CD4-positive, alpha-beta T cell treated with Interleukin-15 for 4 hours (primary cell): ENCODE measurements at places on chromosomes 12 and 14.

- no peak for DNase-seq
Observed at GRCh38 chr14:68231898-68232297, 412.3 kb downstream of the RAD51B start.

GRCh38 chr12:46725332-46725731 is 100.5 kb downstream of the SLC38A4 start:
- no peak for DNase-seq

DNA sequence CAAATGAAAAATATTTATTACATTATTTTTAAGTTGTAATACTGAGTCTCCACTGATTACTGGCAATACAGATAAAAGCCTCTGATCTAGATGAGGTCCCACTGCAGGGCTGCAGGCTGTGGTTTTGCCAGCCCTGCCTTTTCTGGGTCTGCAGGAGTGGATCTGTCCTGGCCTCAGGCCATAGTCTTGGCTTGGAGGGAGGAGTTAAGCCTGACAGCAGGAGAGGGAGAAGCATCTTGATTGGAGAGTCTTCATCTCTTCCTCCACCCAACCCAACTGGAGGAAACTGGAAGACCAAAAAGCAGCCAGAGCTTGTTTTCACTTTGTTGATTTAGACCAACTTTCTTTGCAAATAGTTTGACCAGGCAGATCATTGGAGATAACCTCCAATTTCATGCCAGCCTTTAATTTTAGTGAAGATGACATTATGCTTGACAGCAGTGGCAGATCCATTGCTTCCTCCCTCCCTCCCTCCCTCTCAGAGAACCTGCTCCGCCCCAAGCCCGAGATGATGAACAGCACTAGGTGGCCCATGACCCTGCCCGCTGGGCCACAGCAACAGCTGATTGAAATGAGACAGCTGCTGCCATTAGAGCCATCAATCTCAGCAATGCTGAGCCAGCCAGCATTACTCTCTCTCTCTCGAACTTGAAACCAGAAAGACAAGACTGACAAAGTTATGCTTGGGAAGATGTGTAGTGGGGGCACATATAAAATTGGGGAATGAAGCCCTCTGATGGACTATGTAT is 222.4 kb downstream of the GLT1D1 start:
- DNase-seq, result no peak

GRCh38 chr14:22614240-22614799 is 16.2 kb downstream of the ABHD4 start:
- no peak for DNase-seq

GRCh38 chr12:65662590-65662989 is 161.7 kb upstream of the HMGA2 start:
- DNase-seq, result no peak

DNA sequence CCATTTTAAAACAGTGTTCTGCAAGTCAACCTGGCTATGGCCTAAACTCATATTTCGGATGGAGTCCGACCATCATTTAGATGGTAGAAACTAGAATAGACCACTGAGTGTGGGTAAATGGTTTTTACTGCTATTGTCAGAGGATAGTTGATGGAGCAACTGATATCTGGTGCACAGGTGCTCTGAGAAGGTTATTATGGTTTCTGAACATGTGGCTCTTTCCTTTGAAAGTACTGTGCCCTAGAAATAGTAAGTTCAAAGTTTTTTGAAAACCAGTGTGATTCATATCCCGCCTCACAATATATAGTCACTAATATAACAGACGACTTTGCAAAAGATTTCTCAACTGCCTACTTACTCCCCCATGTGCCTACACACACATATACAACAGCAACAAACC is 64.4 kb upstream of the BTG1 start:
- peak; percentile 67 for DNase-seq

GRCh38 chr14:102086972-102087761 is at the start of gene HSP90AA1:
Gene HSP90AA1, minus strand, starts transcription at chr14:102087044. Its CDS starts 666 bp downstream, at chr14:102086378.
- peak; percentile 95 for DNase-seq

DNA sequence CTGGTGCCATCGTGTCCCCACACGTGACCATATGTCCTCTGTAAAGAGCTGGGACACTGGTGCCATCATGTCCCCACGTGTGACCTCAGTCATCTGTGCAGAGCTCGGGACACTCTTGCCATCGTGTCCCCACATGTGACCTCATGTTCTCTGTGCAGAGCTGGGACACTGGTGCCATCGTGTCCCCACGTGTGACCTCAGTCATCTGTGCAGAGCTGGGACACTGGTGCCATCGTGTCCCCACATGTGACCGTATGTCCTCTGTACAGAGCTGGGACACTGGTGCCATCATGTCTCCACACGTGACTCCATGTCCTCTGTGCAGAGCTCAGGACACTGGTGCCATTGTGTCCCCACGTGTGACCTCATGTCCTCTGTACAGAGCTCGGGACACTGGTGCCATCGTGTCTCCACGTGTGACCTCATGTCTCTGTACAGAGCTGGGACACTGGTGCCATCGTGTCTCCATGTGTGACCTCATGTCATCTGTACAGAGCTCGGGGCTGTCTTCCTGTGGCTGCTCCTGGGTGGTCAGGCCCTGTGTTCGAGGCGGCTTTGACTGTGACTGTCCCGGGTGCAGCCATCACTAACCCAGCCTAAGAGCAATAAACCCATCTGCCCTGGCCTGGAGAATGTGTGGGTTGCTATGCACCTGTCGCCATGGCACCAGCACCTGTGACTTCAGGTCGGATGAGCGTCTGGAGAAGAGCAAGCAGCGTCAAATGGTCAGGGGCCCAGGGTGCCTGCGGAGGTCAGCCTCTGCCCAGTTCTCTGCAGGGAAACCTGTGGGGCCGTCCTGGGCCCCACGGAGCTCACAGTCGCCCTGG is 334.4 kb downstream of the ADGRD1 start:
- DNase-seq, result no peak

GRCh38 chr14:92427096-92427495 is 86.5 kb upstream of the RIN3 start:
- no peak for DNase-seq

DNA sequence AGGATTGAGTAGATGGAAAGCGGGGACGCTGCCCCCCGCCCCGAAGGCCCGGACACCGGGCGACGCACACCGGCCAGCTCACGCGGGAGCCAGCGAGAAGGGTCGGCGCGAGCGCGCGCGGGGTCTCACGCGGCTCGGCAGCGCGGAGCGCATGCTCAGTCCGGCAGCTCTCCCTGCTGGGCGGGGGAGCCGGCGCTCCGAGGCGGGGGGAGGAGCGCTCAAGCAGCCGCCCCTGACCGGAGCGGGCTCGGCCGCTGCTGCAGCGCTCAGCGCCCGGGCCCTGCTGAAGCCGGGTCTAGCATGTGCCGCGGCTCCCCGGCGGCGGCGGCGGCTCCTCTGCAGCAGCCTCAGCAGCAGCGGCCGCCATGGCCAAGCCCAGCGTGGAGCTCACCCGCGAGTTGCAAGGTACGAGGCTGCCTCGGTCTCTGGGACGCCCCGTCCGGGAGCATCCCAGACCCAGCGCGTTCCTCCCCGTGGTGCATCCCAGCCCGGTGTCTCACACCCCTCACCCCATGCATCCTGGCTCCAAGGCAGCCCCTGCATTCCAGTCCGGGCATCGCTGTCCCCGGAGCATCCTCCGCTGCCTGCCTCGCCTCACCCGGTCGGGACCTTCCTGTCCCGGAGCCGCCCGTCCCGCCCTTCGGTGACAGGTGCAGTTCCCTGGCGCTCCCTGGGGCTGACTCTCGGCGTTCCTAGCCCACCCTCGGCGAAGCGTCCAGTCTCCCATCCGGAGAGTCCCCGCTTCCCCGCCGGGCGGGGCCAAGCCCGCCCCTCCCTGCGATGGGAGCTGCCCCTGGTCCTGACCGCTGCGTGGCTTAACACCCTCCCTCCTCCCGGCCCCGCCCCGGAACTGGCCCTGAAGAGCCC is at the start of gene CARMIL3:
Gene CARMIL3 (plus strand): TSS at position 221 of the 867 bp plus-strand sequence. CDS start 145 bp downstream, at position 366.
- DNase-seq, result peak; percentile 64

- DNase-seq, result no peak
Observed at GRCh38 chr14:94643316-94644101, 31.3 kb downstream of the SERPINA3 start.

- no peak for DNase-seq
Observed at GRCh38 chr12:40559865-40560264, 132.4 kb upstream of the CNTN1 start.

GRCh38 chr12:78938341-78939084 is 73.9 kb downstream of the SYT1 start:
- DNase-seq, result no peak

DNA sequence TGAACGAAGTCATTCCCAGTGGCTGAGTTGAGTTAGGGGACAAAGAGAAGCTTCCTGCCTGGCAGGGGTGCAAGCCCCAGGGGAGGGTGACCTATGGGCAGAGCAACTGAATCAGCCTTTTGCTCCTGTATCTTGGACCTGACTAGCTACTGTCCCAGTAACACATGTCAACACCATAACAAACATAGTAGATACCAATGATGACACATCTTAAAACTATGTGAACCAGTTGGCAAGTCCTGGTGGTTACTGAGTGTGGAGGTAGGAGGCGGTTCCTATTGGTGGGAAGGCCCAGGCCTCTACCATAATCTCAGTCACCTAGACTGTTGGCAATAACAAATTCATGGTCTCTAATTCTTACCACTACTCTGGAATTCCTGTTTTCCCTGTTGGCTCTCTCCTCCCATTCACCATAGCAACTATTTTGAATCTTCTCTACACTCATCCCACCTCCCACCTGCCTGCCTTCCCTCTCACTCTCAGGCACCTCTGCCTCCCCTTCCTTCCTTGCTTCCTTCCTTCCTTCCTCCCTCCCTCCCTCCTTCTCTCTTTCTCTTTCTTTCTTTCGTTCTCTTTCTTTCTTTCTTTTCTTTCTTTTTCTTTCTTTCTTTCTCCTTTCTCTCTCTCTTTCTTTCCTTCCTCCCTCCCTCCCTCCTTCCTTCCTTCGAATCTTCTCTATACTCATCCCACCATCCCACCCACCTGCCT is 8.1 kb upstream of the P2RX7 start:
- DNase-seq, result peak; percentile 18

DNA sequence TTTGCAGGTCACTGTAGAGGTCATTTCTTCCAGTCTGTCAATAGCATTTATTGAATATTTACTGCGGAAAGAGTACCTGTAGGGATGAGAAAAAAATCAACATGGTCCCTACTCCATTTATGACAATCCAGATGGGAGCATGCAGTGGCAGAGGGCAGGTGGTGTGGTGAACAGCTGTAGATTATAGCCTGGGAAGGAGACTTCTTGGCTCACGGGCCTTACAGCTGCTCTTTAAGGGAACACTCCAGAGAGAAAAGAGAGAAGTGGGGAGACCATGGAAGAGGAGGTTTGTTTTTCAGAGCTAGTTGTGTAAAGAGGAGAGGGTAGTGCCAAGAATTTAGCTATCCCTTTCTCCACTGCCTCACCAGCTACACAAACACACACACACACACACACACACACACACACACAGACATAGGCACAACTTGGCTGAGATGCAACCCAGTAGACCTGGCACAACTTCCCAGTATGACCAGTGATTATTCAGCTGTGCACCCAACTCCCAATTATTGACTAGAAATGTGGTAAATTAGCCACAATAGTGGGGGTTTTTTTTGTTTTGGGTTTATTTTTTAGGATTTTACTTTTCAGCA is 41.0 kb downstream of the GPHB5 start:
- no peak for DNase-seq

DNA sequence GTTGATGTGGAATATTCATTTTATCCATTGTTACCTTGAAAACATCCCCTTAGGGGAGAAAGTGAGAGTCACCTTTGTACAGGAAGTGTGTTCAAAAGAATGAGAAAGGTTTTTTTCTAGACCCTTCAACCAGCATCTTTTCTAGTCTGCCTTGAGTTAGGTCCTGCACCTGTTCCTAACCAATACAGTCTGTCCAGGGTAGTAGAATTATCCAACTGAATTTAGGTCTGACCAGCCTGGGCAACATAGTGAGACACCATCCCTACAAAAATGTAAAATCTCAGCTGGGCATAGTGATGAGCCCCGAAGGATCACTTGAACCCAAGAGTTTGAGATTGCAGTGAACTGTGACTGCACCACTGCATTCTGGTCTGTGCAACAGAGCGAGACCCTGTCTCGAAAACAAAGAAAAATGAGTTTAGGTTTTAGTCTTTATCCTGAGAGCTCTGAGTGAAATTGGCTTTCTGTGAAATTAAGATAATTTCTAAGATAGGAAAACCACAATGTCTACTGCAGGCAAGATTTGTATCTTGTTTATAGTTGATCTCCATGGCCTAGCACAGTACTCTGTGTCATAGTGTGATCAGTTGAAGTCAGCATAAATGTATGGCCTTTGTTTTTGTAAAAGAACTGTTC is 25.2 kb downstream of the ARHGAP5 start:
- DNase-seq, result peak; percentile 60

GRCh38 chr12:114747012-114747858 is 63.3 kb upstream of the TBX3 start:
- no peak for DNase-seq

GRCh38 chr12:89085421-89085820 is 266.9 kb downstream of the DUSP6 start:
- DNase-seq, result no peak

DNA sequence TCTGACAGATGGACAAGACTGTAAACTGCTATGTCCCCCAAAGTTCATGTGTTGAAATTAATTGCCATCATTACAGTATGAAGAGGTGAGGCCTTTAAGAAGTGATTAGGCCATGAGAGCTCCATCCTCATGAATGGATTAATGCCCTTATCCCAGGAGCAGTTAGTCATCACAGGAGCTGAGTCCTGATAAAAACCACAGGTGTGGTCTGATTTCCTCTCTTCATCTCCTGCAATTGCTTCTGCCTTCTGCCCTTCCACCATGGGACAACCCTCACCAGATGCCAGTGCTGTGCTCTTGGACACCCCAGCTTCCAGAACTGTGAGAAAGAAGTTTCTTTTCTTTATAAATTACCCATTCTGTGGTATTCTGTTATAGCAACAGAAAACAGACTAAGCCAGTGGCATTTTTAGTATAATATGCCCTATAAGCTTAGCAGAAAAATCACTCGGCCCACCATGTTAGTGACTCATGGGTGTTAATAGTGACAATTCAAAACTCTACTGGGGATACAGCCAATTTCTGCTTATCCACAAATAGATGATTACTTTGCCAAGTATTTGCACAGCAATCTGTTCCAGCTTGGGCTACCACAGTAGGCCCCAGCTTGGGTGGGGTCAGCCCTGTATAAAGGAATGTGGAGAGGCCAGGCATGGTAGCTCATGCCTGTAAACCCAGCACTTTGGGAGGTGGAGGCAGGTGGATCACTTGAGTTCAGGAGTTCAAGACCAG is 129.0 kb upstream of the BCL2L14 start:
- no peak for DNase-seq

DNA sequence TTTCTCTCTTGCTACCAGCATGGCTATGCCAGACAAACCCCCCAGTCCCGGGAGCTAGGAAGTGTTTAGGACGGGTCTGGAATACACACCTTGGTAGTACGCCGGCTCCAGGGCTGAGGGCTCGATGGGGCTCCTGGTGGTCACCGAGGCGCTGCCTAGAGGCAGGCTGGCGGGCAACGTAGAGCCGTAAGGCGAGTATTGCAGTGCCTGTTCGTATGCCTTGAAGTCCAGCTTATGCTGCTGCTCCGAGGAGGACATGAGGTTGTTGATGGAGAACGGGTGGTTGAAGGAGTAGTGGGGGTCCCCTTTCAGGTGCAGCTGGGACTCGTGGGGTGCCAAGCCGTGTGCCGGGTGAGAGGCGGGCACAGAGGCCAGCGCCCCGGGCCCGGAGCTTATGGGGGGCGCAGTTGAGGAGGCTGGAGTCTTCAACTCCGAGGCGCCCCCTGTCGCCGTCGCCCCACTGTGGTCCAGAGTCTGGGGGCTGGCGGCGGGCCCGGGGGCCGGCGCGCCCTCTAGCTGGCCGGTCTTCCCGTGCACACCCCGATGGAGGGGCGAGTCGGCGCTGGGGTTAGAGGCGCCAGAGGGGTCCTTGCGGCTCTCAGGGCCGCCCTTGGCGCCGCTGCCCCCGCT is 3.6 kb downstream of the FOXA1 start:
- no peak for DNase-seq
